ENCODE measurements at places on chromosomes 13 and 19. TPM values are rescaled to one million over a fixed set of nuclear protein-coding genes. Genes with fewer than 3 reads are reported as not detected.

- H3K4me1 ChIP-seq: peaks cover 2% of the 10 kb centered on the region
- DNase-seq: no peak
- no peaks in the 10 kb centered on the region for H3K36me3 ChIP-seq
- H3K27me3 ChIP-seq: no peaks in the 10 kb centered on the region
- H3K27ac ChIP-seq: no peak overlapping the region
- no peak overlapping the region for H3K4me3 ChIP-seq
Measured at GRCh38 chr13:78679329-78679728, 20.4 kb upstream of the OBI1 start.

- no peak overlapping the region for H3K4me3 ChIP-seq
- no peak for DNase-seq
- H3K36me3 ChIP-seq: peaks cover 55% of the 10 kb centered on the region
- no peaks in the 10 kb centered on the region for H3K27me3 ChIP-seq
Measured at GRCh38 chr13:91357613-91358386, 10.3 kb downstream of the MIR17HG start.

DNA sequence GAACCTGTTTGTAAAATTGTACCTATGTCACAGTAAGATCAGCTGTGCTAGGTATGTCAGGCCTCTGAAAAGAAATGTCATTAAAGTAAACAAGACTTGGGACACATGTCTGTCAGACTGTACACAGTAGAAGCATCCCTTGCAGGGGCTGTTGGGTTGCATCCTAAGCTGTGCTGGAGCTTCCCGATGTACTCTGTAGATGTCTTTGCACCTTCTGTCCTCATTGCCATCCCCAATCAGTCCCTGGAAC is 48.7 kb upstream of the GPR183 start:
- peak overlapping the region; percentile 95 for H3K27ac ChIP-seq
- no peak overlapping the region for H3K4me3 ChIP-seq
- H3K4me1 ChIP-seq: peaks cover 55% of the 10 kb centered on the region
- no peak for DNase-seq
- H3K36me3 ChIP-seq: peaks cover 44% of the 10 kb centered on the region
- H3K27me3 ChIP-seq: no peaks in the 10 kb centered on the region

Gene NXNL1
- not detected for total RNA-seq

- H3K36me3 ChIP-seq: no peaks in the 10 kb centered on the region
- no peaks in the 10 kb centered on the region for H3K27me3 ChIP-seq
- H3K4me1 ChIP-seq: no peaks in the 10 kb centered on the region
- H3K27ac ChIP-seq: no peak overlapping the region
- H3K4me3 ChIP-seq: no peak overlapping the region
Measured at GRCh38 chr19:50190439-50190891, 13.0 kb upstream of the MYH14 start.

Gene ZNF726
- total RNA-seq: 10.5 TPM

GRCh38 chr13:90926459-90926858 is 421.0 kb upstream of the MIR17HG start:
- no peak overlapping the region for H3K27ac ChIP-seq
- no peaks in the 10 kb centered on the region for H3K36me3 ChIP-seq
- no peaks in the 10 kb centered on the region for H3K27me3 ChIP-seq
- no peak for DNase-seq
- no peak overlapping the region for H3K4me3 ChIP-seq
- H3K4me1 ChIP-seq: no peaks in the 10 kb centered on the region

DNA sequence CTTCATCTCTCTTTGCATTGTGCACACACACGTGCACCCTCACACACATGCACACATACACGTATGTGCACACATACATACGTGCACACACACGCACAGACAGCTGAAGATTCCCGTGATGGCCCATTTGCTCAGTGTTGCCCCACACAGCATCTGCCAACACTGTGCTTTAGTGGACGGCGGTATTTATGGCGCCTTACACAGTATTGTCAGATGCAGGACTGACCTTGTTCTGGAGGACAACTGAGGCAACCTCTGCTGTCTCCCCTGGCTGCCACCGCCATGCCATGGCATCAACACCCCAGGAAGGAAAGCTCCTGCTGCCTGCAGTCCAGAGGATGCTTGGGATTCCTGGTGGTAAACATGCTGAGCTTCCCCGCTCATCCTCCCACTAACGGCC is 316.4 kb downstream of the TEX29 start:
- no peak overlapping the region for H3K27ac ChIP-seq
- no peaks in the 10 kb centered on the region for H3K36me3 ChIP-seq
- no peaks in the 10 kb centered on the region for H3K4me1 ChIP-seq
- H3K27me3 ChIP-seq: no peaks in the 10 kb centered on the region

- DNase-seq: no peak
- H3K27me3 ChIP-seq: peaks cover 94% of the 10 kb centered on the region
- peaks cover 9% of the 10 kb centered on the region for H3K4me1 ChIP-seq
- no peak overlapping the region for H3K27ac ChIP-seq
- H3K4me3 ChIP-seq: no peak overlapping the region
Measured at GRCh38 chr13:99974939-99975561, 3.5 kb upstream of the ZIC5 start.

Gene GPC5
- total RNA-seq: 0.28 TPM

Gene FLT1
- total RNA-seq: 4.3 TPM

Gene POLR1G
- total RNA-seq: 5.8 TPM

All from thymus (tissue), 14 donors.